ENCODE measurements at places on chromosomes 11 and 22.
A peak's percentile ranks its signal among the peaks of the same experiment; 100 is the strongest.

- no peak for DNase-seq
These were observed 710.6 kb upstream of the CCDC179 start for GRCh38 chr11:23570828-23571227.

DNA sequence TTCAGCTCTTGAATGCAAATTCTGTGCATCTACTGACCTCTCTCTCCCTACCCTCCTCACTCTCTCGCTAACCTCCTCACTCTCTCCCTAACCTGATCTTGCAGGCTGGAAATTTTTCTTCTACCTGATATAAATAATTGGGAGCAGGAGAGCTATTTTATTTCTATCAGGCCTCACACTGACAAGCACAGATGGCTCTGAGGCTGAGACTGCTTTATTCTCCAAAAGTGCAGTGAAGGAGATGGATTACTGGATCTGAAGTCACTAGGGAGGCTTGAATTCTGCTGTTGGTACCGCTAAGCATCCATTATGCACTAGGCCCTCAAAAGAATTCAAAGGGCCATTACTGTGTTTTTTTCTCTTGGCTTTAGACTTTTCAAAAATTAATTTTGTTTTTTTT, 19.4 kb upstream of the LDHA start:
- DNase-seq, result no peak

- no peak for DNase-seq
These were observed 53.5 kb downstream of the MYH9 start for GRCh38 chr22:36334081-36334820.

GRCh38 chr11:117819096-117820040, 5.2 kb downstream of the FXYD2 start:
- DNase-seq, result peak; percentile 48

DNA sequence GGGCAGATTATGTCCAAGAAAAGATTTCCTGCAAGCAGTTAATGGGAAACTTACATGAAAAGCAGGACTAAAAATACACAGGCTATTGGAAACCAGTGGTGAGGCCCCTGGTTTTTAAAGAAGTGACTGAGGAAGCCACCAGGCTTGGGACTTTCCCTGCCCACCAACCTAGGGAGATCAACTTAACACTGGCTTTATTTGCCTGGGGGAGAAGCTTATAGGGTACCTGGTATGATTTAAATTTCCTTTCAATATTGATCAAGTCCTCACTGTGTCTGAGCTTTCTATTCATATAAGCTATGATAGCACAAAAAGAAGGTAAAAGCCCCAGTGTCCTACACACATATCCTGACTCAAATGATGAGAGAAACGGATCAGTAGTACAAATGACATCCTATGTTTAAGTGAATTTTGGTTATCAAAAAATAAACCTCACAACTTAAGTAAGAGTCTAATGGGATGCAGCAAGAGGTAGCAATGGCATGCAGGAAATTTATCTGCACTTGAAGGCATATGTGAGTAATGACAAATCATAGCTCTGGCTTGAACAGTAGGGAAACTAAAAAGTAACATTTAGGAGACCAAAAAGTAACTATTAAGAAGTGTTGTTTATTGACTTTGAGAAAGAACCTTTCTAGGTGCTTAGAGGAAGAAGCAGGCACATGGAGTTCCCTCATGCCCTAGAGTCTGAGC, 85.3 kb downstream of the GAB2 start:
- DNase-seq, result no peak

DNA sequence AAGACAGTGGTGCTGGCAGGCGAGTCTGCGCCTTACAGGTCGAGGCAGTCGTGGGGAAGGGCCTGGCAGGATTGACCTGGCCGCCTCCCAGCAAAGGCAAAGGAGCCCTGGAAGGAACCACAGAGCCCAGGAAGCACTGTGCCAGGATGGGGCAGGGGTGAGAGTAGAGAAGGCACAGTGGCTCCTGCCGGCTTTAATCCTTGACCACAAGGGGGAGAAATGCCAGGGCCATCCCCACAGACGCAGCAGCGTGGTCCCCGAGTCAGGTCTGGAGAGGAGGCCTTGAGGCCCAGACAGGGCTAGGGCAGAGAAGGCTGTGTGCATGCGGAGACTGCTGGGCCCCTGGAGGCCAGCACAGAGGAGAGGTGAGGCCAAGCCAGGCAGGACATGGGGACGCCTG, 9.9 kb upstream of the NDUFS8 start:
- no peak for DNase-seq

DNA sequence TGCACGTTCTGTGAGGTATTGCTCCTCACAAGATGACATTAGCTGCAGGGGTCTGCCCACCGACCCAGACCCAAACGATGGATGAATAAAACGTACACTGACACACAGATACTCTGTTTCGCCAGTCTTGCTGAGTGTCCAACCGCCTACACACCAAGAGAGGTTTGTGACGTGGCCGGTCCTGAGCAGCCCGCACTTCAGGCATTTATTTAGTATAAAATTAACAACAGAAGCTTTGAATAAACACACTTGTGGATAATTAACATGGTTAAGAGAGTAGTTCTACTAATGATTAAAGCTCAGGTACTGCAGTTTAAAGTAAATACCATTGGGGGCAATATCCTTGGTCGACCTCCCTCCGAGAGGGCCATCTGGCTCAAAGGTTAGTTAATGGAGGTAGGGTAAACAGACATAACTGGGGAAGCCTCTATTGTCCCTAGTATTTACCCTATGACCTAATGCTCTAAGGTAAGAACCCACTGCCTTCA, 75.7 kb downstream of the CCDC83 start:
- no peak for DNase-seq

DNA sequence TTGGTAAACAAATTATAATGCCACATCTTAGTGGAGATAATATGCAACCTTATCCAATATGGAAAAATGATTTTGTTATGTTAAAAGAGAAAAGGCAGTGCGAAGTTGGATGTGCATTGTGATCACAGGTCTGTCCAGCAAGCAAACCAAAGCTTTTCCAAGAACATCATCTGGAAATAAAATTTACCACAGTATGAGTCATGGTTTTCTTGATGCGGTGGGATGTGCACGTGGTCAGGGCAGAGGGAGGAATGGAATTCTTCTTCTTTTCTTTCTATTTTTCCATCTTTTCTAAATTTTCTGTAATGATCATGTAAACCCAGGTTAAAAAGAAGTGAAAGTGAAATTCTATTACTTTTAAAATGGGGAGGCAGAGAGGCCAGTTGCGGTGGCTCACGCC, 169.8 kb downstream of the C11orf91 start:
- DNase-seq, result no peak

DNA sequence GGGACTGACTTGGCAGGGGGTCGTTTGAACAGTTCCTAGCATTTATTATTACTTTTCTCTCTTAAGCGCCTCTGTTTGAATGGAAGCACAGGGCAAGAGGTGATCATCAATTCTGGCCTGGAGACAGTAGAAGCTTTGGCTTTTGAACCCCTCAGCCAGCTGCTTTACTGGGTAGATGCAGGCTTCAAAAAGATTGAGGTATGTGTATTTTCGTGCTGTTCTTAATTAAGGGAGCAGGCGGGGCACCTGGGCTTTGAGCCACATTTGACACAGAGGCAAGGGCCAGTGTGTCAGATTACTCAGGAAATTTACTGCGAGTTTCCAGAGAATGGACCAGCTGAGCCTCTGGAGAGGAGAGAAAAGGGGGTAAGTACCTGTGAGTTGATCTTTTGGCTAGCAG, 102.4 kb upstream of the SORL1-AS1 start:
- DNase-seq, result no peak

GRCh38 chr11:74675761-74676160, 55.5 kb downstream of the CHRDL2 start:
- DNase-seq, result no peak

GRCh38 chr11:112156153-112156955, 7.5 kb downstream of the IL18 start:
- DNase-seq, result no peak

DNA sequence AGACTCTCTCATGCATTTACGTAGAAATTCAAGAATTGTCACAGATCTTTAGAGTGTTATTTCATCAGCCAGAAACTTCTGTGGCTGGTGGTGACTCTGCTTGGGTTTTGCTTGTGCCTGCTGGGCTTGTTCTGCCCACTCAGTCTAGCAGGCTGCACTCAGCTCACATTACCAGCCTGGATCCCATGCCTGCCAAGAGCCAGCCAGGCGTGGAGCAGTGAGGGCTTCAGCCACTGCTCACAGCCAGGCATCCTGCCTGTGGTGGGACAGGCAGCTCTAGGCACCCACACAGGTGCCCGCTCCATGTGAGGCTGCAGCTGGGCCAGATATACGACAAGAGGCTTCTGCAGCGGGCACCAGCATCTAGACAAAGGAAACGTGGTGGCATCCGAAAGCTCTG, 1213.3 kb upstream of the RAG2 start:
- DNase-seq, result no peak

DNA sequence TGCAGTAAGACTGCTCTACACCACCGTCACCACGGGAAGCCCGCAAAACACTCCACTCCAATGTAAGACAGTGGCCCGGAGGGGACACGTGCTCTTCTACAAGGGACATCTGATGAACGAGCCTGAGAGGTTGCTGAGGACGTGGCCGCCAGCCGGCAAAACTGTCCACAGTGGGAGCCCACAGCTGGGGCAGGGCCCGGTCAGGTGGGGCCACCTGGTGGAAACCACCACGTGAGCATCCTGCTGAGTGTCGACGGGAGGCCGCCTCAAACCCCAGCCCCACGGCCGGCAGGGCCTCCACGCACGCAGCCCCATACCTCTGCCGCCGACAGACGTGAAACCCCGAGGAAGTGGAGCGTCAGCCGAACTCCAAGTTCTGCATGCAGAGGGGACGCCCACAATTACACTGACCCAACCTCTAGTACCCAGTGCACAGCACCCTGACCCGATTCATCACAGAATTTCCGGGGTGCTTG, 42.6 kb downstream of the BRD1 start:
- no peak for DNase-seq

DNA sequence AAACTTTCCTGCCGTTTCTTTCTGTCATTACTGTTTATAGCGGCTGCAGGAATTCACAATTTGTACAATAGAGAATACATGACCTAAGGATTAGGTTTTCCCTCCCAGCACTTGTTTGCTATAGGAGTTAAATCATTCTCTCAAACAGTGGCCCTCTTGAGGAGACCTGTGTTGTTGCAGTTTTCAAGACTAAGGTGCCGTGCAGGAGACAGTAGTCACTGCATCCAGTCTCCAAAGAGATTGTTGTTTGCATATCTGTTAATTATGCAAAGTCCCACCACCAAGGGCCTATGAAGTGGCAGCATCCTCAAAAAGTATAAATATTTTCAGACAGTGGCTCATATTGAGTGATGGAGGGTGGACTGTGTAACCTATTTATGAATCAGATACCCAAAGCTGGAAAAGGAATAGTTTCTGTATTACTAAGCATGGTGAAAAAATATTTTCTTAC, 2.3 kb downstream of the PRSS23 start:
- DNase-seq, result no peak

DNA sequence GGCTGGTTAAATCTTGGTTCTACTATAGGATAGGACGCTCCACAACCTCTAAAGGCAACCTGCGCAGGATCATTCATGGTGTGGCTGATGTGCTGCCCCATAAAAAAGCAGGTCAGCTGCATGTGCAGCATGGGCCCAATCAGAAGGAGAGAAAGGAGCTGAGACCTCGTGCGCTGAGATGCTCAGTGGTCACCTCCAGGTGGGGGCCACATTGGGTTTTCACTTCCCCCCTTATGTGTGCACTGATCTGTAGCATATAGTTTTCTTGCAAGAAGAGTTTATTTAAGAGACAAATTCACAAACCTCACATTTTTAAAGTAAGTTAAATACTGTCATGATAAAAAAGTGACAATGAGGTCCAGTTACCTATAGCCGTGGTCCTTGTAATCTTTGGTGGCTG, 24.3 kb downstream of the SERPIND1 start:
- DNase-seq, result no peak

GRCh38 chr11:126080161-126080941, 17.7 kb upstream of the CDON start:
- no peak for DNase-seq

DNA sequence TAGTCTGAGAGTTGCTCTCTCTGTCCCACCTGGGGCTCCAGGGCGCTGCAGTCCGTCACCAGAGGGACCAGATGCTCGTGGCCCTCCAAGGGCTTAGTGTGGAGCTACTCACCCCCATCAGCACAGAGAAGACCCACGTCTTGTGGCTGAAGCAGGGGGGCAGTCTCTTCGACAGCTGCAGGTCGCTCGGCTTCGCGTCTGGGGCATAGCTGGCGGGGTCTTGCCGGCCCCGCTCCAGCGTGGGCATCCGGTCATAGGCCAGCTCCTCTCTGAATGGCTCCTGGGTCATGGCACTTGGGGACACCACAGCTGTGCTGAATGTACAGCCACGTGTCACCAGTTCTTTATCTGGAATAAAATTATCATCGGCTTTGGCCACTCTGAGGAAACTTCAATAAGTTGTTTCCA, 608 bp downstream of the MLC1 start:
- no peak for DNase-seq

GRCh38 chr11:125408311-125408711, 87.8 kb downstream of the FEZ1 start:
- no peak for DNase-seq

GRCh38 chr22:41481131-41481830, 12.4 kb downstream of the ACO2 start:
- DNase-seq, result no peak

DNA sequence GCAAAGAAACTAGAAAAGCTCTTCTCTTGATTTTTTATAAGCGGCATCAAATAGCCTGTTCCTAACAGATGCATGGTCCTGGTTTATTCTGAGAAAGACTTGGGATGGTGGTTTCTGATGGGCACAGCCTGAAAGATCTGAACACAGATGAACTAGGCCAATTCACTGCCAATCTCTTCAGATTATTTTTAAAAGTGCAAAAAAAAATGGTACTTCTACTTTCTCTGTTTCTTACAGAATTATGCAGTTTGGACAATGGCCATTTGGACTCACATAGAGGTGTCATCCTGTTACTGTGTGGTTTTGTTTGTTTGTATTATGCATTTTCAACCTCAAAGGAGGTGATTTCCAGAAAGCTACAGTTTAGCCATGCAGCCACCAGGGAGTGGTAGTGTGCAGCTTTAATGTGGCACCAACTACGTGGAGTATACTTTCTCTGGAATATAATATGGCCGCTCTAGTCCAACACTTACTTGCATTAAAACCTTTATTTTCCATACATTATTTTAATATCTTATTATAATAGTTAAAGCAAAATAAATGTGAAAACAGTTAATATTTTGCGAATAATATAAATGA, 469.8 kb upstream of the KIRREL3 start:
- DNase-seq, result no peak

DNA sequence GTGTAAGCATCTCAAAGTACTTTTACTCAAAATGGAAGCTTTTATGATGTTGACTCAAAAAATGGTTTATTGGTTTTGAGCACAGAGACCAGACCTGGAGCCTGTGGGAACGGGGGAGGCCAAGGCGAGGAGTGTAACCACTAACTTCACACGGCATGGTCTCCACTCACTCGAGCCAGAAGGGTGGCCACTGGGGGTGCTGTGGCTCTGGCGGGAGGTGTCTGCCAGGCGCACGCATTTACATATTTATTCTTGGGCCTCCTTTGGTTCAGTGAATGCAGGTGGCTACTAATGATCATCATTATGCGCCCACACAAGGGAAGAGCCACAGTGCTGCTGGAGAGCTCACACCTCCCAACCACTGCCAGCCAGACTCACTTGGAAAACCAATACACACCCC, 64.6 kb downstream of the FLRT1 start:
- peak; percentile 28 for DNase-seq

- DNase-seq, result no peak
These were observed 100.5 kb downstream of the RASSF10 start for GRCh38 chr11:13109616-13110015.

- no peak for DNase-seq
These were observed at the start of gene CEND1 for GRCh38 chr11:789943-790342. TSS of gene CEND1 (minus strand) at chr11:790090. CDS start at chr11:788576, 1,514 bp downstream.

- no peak for DNase-seq
These were observed 1.6 kb upstream of the PAX6 start for GRCh38 chr11:31812383-31813381.

GRCh38 chr11:120663142-120663541, 151.6 kb downstream of the GRIK4 start:
- DNase-seq, result no peak

All from NCI-H187 treated with DMSO at 0.1 percent for 48 hours (cell line).